ENCODE measurements at places on chromosomes 2 and 18.

- H3K36me3 ChIP-seq: no peaks in the 10 kb centered on the region
- no peak overlapping the region for H3K27ac ChIP-seq
- H3K4me1 ChIP-seq: no peaks in the 10 kb centered on the region
- H3K27me3 ChIP-seq: peaks cover 5% of the 10 kb centered on the region
- H3K4me3 ChIP-seq: no peak overlapping the region
These were observed 279.5 kb upstream of the POU3F3 start for GRCh38 chr2:104574367-104574766.

DNA sequence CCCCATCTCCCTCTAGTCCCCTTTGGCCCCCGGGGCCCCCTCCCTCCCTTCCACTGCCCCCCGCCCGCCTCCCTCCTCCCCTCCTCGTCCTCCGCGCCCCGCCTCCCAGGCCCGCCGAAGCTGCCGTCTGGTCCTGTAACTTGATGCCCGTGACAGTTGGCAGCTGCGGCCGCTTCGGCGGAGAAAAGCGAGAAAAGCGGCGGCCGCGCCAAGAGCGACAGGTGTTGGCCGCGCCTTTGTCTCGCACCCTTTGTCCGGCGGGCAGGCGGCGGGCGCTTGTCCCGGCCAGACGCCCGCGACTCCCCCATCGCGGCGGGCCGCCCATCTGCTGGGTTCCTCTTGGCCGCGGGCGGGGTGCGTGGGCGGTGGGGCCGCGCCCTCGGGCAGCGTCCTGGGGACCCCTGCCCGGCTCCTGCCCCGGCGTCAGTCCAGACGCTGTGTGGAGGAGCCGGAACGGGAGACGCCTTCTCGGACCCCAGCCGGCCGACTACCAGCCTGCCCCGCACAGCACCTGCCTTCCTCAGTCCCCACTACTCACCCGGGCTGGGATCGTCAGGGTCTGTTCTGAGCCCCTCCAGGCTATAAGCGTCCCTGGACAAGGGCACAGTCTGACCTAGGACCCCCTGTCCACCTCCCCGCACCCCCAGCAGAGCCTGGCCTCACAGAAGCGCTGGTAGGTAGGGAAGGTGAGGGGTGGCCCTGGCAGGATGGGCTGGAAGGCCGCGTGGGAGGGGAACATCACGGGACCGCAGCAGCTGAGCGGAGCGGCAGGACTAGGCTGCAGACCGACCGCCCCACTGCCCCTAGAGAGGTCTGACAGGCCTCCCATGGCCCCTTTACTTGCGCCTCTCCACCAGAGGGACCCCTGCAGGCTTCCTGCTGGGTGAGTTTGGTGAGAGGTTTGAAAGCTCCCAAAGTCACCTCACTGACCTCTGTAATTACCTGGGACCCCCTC, 1.2 kb upstream of the HES6 start:
- peaks cover 6% of the 10 kb centered on the region for H3K27me3 ChIP-seq
- H3K36me3 ChIP-seq: no peaks in the 10 kb centered on the region
- peak overlapping the region; percentile 75 for H3K4me3 ChIP-seq
- H3K27ac ChIP-seq: no peak overlapping the region
- H3K4me1 ChIP-seq: peaks cover 8% of the 10 kb centered on the region

DNA sequence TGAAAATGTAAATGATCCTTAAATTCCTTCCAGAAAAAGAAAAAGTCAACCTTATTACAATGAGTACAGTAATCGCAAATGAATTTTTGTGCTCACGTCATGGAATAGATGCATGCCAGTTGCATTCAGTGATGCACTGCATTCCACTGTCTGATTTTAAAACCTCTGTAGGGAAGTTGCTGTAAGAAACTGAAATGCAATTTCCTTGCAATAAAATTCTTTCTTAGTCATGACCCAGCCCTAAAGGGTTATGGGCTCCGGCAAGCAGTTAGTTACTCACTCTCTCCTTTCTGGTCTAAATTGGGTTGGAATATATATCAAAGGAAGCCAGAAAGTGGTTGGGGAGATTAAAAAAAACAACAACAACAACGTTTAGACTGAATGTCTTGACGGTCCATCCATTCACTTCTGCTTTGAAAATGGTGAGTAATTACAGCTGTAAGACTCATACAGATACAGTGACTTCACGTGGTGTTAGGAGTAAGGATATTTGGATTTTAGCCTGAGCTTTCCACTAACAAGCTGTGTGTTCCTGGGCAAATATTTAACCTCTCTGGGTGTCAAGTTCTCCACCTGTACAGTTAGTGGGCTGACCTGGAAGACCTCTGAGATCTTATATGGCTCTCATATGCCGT, 8.6 kb upstream of the RND3 start:
- no peaks in the 10 kb centered on the region for H3K36me3 ChIP-seq
- no peaks in the 10 kb centered on the region for H3K4me1 ChIP-seq
- no peaks in the 10 kb centered on the region for H3K27me3 ChIP-seq
- ATAC-seq: no peak
- H3K4me3 ChIP-seq: no peak overlapping the region
- H3K27ac ChIP-seq: no peak overlapping the region

- peaks cover 24% of the 10 kb centered on the region for H3K27me3 ChIP-seq
- no peaks in the 10 kb centered on the region for H3K36me3 ChIP-seq
- no peak overlapping the region for H3K27ac ChIP-seq
- no peak for ATAC-seq
- H3K4me1 ChIP-seq: no peaks in the 10 kb centered on the region
These were observed 151.8 kb downstream of the ANKRD30BL start for GRCh38 chr2:132009874-132010521.

DNA sequence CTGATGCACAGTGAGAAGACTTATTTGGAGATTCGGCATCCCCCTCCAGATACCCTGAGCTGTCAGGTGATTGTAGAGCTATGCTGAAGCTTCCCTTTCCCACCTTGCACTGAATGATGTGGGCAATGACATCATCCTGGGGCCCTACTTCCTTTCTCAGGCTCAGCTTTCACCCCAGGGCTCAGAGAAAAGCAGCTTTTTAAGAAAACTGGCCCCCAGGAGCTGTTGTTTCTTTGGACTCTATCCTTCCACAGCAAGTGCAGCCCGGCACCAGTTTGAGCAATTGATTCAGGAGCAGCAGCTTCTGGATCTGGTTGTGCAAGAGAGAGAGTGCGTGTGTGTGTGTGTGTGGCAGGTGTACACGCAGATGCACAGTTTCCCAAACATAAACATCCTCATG, 251.3 kb downstream of the ANAPC1 start:
- no peaks in the 10 kb centered on the region for H3K36me3 ChIP-seq
- H3K4me3 ChIP-seq: no peak overlapping the region
- H3K4me1 ChIP-seq: no peaks in the 10 kb centered on the region
- H3K27me3 ChIP-seq: no peaks in the 10 kb centered on the region

DNA sequence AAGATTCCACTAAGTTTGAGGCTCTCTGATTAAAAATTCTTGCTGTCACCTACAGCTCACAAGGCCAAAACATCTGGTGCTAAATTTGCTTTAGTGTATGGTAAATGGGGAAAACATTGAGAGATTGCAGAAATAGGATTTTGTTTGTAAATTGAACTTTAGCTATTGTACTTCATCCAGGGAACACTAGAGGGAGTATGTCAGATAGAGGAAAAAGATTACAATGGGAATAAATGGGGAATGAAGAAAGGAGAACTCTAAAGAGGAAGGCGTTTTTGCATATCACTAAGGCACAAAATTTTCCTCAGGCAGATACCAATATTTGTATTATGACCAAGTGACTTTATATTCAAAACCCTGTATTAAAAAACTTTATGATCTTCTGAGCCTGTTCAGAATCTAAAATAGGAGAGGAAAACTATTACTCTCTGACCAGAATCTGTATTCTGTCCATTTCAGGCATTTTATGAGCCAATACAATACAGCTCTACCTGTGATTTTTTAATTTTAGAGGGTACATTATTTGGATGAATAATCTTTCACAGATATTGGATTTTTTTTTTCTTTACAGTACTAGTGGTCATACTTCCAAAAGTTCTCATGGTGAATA, 52.3 kb upstream of the ITGB6 start:
- H3K27ac ChIP-seq: peak overlapping the region; percentile 23
- no peak overlapping the region for H3K4me3 ChIP-seq
- no peaks in the 10 kb centered on the region for H3K27me3 ChIP-seq
- no peak for ATAC-seq
- H3K4me1 ChIP-seq: no peaks in the 10 kb centered on the region
- H3K36me3 ChIP-seq: no peaks in the 10 kb centered on the region

DNA sequence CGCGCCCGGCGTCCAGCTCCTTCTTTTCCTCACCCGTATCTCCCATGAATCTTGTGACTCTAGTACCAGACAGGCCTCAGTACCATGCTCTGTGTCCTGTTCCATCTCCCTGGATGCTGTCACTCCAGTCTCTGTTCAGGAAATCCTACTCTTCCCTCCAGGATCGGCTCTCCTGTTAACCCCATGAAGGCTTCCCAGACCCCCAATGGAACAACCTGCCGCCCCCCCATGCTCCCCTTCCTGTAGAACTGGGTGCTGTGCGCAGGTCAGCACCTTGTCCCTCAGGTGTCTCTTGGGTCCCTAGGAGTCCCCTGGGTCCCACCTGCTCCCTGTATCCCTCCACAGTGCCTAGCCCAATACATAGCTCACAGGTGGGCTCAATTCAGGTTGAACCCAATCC, 41.3 kb downstream of the MYCN start:
- H3K4me1 ChIP-seq: no peaks in the 10 kb centered on the region
- no peaks in the 10 kb centered on the region for H3K27me3 ChIP-seq

- no peaks in the 10 kb centered on the region for H3K36me3 ChIP-seq
- peaks cover 48% of the 10 kb centered on the region for H3K4me1 ChIP-seq
- H3K27me3 ChIP-seq: no peaks in the 10 kb centered on the region
- peak; percentile 31 for ATAC-seq
- H3K27ac ChIP-seq: peak overlapping the region; percentile 84
- peak overlapping the region; percentile 63 for H3K4me3 ChIP-seq
These were observed 365 bp downstream of the CUL3 start for GRCh38 chr2:224584785-224585210.

GRCh38 chr2:176814274-176814673, 398.3 kb upstream of the HNRNPA3 start:
- no peak overlapping the region for H3K4me3 ChIP-seq
- no peaks in the 10 kb centered on the region for H3K27me3 ChIP-seq
- peaks cover 5% of the 10 kb centered on the region for H3K4me1 ChIP-seq
- H3K36me3 ChIP-seq: no peaks in the 10 kb centered on the region

- H3K27ac ChIP-seq: no peak overlapping the region
- no peaks in the 10 kb centered on the region for H3K27me3 ChIP-seq
- no peak for ATAC-seq
- no peak overlapping the region for H3K4me3 ChIP-seq
- no peaks in the 10 kb centered on the region for H3K36me3 ChIP-seq
- peaks cover 22% of the 10 kb centered on the region for H3K4me1 ChIP-seq
These were observed 5.8 kb upstream of the IKZF2 start for GRCh38 chr2:213157242-213157641.

DNA sequence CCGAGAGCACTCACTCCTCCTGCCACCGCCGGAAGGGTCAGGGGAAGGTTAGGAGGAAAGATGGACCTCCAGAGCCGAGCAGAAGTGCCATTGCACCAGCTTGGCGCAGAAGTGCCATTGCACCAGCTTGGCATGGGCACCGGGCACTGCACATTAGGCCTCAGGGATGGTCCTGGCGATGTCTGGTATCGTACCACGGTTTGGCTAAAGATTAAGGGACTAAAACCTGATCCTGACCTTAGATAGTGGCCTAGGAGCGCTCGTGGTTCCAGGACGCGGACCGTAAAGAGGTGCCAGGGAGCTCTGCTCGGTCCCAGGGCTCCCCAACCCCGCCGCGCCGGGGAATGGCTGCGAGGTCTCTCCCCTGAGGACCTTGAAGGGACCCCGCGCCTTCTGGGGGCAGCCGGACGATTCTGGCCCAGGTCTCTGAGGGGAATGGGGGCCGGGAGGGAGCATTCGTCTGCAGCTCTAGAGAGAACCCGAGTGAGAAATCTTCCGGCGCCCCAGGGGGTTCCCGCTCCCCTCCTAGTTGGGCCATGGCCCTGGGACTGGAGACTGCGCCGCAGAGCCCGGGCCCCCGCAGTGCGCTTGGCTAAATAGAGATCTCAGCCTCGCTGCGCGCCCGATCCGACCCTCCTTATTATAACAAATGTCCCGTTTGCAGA, 1.8 kb downstream of the PAX8 start:
- peak overlapping the region; percentile 12 for H3K4me3 ChIP-seq
- H3K4me1 ChIP-seq: peaks cover 4% of the 10 kb centered on the region
- peaks cover 71% of the 10 kb centered on the region for H3K27me3 ChIP-seq
- no peak overlapping the region for H3K27ac ChIP-seq
- ATAC-seq: no peak

GRCh38 chr2:100870652-100871531, 51.0 kb downstream of the NPAS2 start:
- H3K27ac ChIP-seq: no peak overlapping the region
- no peak overlapping the region for H3K4me3 ChIP-seq
- no peaks in the 10 kb centered on the region for H3K36me3 ChIP-seq
- ATAC-seq: no peak
- H3K27me3 ChIP-seq: no peaks in the 10 kb centered on the region

- H3K4me1 ChIP-seq: no peaks in the 10 kb centered on the region
- peak within 1 kb of the TSS; percentile 55 for H3K27ac ChIP-seq
- ATAC-seq: peak; percentile 92
- no peaks in the 10 kb centered on the region for H3K36me3 ChIP-seq
These were observed at the start of gene RNF125 for GRCh38 chr18:32018331-32019250. Gene RNF125, plus strand, starts transcription at chr18:32018825. Its CDS starts 39 bp downstream, at chr18:32018864.

DNA sequence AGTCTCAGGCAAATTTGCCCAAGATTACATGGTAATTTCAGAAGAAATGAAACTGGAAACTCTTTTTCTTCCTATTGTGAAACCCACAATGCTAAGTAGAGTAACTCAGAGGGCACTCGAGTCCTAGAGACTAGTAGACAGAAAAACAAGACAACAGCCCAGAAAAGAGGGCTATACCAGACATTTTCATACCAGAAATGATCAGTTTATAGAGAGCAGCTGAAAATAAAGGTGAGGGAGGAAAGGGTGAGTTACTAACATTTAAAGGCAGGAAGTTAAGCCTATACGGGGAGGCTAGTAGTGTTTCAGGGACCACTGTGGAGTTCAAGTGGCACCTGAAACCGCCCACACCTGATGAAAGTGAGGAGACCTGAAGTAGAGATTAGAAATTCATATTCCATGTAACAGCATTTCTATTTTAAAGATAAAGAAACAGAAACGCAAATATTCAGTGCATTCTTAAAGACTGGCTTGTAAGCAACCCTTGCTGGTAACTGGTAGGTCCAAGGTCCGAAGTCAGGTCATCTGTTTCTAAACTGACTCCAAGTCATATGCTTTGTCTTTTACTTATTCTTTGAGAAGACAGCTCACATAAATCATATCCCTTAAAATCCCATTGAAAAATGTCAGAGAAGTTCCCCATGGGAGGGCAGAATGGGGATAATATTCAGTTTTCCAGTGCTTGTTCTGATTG, 145.1 kb upstream of the ITGB6 start:
- ATAC-seq: no peak
- H3K27ac ChIP-seq: no peak overlapping the region
- peaks cover 95% of the 10 kb centered on the region for H3K4me1 ChIP-seq
- no peaks in the 10 kb centered on the region for H3K36me3 ChIP-seq

GRCh38 chr2:25698752-25699151, 25.4 kb upstream of the DTNB start:
- H3K36me3 ChIP-seq: no peaks in the 10 kb centered on the region
- ATAC-seq: no peak
- peaks cover 4% of the 10 kb centered on the region for H3K4me1 ChIP-seq
- H3K4me3 ChIP-seq: no peak overlapping the region
- H3K27me3 ChIP-seq: peaks cover 12% of the 10 kb centered on the region

GRCh38 chr2:219573166-219573565, 1.1 kb downstream of the INHA start:
- H3K27ac ChIP-seq: no peak overlapping the region
- no peak for ATAC-seq
- H3K27me3 ChIP-seq: peaks cover 37% of the 10 kb centered on the region
- no peaks in the 10 kb centered on the region for H3K4me1 ChIP-seq
